ENCODE measurements at places on chromosomes 2 and 18.
A peak's percentile ranks its signal among the peaks of the same experiment; 100 is the strongest.

GRCh38 chr2:48221846-48222516, 308.0 kb upstream of the STON1 start:
- DNase-seq: no peak

GRCh38 chr2:25537526-25537925, 135.9 kb downstream of the DTNB start:
- DNase-seq: no peak

DNA sequence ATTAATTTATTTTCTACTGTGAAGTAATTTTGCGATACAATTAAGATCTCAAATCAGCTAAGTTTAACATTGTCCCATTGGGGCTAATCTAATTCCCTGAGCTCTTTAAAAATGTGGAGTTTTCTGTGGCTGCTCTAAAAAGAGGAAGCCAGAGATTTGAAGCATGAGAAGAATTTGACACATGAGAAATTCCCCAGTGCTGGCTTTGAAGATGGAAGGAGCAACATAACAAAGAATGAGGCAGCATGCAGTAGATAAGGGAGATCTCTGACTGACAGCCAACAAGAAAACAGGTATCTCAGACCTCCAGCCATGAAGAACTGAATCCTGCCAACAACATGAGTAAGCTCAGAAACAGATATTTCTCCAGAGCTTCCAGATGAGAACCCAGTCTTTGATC, 308.4 kb downstream of the ZNF804A start:
- DNase-seq: no peak

GRCh38 chr2:72934683-72935610, 17.6 kb downstream of the EMX1 start:
- no peak for DNase-seq

DNA sequence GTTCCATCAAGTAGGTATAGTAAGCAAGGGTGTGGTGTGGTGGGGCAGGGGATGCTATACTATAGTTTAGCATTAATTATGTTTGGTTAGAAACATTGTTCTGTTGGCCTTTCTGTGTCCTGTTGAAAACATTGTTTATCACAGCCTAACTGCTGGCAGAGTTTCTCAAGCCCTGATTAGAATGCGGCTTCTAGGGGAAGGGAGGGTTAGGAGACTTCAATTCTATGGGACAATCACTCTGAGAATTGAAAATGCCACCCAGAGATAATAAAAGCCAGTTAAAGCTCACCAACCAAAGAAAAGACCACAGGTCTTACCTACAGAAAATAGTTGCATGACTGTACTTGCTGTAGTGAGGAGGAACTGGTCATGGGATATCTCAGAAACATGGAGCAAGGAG, 19.9 kb upstream of the SMCHD1 start:
- DNase-seq: no peak

DNA sequence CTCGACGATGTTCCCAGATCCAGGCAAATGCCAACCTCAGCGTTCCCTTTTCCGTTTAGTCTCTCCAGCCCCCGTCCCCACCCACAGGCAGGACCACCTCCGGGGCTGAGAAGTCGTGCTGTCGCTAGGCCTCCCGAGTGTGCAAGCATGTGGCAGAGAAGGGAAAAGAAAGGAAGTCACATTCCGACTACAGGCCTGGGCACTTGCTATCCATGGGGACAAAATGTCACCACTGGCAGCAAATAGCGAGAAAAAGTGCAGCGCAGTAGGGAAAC, 420 bp downstream of the PIGN start:
- no peak for DNase-seq

DNA sequence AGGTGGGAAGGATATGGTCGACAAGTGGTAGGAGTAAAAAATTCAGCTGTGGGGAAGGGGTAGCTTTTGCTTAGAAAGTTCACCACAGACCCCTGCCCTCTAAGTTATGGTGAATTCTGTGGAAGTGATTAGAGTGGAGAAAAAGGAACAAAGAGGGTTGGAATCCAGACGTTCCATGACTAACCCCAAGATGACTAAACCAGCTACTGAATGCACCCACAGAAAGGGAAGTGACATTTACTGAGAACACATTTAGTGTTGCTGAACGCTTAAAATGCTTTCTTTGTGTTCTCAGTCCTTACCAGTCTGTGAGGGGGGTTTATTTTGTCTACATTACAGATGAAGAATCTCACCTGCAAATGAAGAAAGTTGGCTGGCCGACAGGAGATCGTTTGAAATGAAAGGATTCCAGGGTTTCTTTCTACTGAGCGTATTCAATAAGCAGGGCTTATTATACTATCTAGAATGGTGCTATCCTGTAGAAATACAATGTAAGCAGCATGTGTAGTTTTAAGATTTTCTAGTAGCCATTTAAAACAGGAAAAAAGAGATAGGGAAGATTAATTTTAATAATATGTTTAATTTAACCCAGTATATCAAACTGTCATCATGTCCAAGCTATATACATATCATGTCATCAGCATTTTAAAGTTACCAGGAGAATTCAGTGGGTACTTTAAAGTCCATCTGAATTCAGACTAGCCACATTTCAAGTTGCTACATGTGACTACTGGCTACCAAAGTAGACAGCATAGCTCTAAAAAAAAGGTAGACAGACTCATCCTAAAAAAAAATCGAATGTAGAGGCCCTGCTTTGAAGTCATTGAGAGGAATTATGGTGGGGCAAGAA, 60.1 kb downstream of the LIMS1 start:
- DNase-seq: no peak

DNA sequence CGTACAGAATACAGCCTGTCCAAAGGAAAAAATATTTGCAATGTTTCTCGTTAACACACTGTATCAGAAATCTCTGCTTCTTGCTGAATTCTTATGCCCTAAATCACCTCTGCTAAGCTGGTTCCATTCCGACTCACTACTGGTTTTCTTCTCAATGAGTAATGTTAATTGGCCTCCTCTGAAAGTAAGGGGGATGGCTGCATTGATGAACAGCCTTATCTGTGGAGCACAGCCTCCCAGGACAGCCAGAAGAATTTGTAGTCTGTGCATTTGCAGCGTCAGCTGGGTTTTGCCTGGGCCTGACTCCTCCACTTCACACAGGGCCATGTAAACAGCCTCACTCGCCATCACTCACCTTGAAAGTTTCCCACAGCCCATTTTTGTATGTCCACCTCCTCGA, 127.7 kb downstream of the RNF152 start:
- no peak for DNase-seq

GRCh38 chr2:172783165-172783898, 47.7 kb downstream of the RAPGEF4 start:
- DNase-seq: no peak

- no peak for DNase-seq
Measured at GRCh38 chr2:127051116-127052056, 55.6 kb downstream of the BIN1 start.

DNA sequence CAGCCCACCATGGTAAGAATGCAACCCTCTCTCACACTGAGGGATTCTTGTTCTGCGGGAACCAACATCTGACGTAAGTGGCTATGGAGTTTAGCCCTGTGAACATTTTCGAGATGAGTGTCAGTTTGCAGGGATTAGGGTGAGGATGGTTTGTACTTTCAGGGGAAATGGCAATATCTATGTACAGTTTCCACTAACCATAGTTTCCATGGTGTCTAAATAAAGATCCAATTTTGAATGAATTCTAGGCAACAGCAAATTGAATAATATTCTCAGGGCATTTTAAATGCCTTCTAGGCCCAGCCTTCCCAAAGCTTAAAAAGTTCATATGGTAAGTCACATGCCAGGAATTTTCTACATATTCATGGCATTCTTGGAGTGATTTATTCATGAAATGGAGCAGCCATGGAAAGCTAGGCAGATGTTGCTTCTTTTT, 105.4 kb upstream of the MMADHC start:
- DNase-seq: no peak

DNA sequence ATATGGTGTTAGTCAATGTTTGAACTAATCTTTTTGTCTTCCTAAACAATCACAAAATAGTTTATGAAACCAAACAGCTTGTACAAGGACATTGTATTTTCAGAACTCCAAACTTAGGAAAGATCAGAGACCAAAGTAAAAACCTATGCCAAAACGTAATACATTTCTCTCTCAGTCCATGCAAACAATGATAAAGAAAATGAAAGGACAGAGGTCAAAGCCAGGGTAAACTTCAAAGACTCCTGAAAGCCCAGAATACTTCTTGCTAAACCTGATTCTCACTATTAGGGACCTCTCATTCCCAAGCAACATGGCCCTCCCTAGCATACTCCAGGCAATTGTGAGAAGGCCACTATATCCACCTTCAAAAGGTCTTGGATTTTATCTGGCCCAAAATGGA, 105.1 kb upstream of the GALNT5 start:
- DNase-seq: no peak

DNA sequence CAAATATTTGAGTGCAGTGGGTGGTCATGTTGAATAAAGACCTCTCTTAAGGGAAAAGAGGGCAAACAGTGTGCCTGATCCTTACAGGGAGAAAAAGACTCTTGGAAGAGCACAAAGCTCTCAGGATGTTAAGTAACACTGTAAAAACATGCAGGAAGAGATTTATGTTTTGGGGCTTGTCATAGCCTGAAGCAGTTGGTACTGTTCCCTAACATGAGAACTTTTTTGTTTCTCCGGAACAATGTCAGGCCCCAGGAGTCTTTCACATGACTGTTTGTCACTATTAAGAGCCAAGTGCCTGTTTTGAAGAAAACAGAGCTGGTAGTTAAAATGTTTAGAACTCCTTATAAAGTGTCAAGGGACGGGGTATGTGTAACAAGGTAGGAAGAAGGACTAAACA, 83.7 kb upstream of the B3GNT2 start:
- DNase-seq: no peak

- DNase-seq: peak; percentile 24
Measured at GRCh38 chr2:6917761-6918421, 679 bp downstream of the RNF144A start.

DNA sequence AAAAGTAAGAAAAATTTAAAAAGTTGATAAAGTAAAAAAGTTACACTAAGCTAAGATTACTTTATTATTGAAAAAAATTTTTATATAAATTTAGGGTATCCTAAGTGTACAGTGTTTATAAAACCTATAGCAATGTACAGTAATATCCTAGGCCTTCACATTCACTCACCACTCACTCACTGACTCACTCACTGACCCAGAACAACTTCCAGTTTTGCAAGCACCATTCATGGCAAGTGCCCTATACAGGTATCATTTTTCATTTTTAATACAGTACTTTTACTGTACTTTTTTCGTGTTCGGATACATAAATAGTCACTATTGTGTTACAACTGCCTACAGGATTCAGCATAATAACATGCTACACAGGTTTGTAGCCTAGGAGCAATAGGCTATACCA, 8.9 kb upstream of the THUMPD2 start:
- no peak for DNase-seq

DNA sequence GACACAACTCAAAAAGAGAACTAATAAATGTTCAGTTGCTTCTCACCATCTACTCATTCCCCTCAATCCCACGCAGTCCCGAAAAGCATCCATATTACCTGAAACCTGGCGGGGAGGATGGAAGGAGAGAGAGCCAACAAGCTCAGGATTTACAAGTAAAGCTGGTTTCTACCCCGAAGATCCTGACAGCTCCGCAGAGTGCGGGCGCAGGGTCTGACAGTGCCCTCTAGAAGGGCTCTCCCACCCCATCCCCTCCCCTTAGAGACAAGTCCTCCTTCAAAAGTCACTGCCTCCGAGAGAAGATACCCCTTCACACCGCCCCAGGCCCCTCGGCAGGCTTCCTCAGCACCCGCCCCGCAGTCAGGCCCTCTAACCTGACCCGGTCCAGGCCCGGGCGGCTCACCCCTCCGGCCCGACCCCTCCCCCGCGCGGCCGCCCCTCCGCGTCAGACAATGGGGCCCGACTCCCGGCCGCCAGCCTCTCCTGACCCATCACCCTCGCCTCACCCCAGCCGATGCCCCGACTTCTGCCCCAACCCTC, 550 bp downstream of the RAB1A start:
- DNase-seq: no peak

- peak; percentile 62 for DNase-seq
Measured at GRCh38 chr2:161122772-161123530, 37.3 kb upstream of the TANK start.

- no peak for DNase-seq
Measured at GRCh38 chr2:10216677-10217488, 85.8 kb upstream of the HPCAL1 start.

GRCh38 chr2:37766106-37766505, 94.7 kb upstream of the CDC42EP3 start:
- no peak for DNase-seq

- DNase-seq: no peak
Measured at GRCh38 chr2:45145073-45145899, 136.0 kb upstream of the SIX2 start.

DNA sequence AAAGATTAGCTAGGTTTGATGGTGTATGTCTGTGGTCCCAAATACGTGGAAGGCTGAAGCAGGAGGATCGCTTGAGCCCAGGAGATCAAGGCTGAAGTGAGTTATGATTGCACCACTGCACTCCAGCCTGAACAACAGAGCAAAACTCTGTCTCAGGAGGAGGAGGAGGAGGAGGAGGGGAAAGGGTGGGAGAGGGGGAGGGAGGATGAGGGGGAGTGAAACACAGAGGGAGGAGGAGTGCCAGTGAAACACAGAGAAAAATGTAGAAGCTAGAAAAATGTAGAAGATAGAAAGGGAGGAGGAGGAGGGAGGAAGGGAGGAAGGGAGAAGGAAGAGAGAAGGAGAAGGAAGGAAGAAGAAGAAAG, 387.5 kb downstream of the MTX2 start:
- no peak for DNase-seq

GRCh38 chr18:11868230-11868629, 17.0 kb downstream of the CHMP1B start:
- DNase-seq: no peak

DNA sequence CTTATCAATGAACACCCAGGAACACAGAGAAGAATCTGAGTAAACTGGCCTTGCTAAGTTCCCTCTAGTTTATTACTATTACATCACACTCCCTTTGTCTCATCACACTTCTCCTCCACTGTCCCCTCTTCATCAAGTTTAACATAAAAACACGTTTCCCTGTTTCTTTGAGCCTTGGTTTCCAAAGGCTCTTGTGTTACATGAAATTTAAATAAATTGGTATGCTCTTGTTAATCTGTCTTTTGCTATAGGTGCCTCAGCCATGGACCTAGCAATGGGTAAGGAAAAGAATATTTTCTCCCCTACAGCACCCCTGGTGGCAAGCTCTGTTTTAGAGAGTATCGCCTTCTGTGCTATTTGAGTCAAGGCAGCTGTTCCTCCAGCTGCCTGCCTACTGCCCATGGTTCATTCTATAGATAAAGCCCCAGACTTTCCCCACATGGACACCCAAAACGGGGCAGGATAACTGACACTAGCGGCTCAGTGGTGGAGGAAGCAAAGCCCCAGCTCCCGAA, 31.8 kb downstream of the TGIF1 start:
- DNase-seq: peak; percentile 40

- no peak for DNase-seq
Measured at GRCh38 chr2:192216336-192216735, 21.6 kb upstream of the TMEFF2 start.

- no peak for DNase-seq
Measured at GRCh38 chr2:74092275-74092674, 55.4 kb downstream of the BOLA3 start.

- DNase-seq: no peak
Measured at GRCh38 chr2:127392133-127392827, 4.5 kb upstream of the MAP3K2 start.

GRCh38 chr18:48222118-48222517, 187.1 kb downstream of the ZBTB7C start:
- peak; percentile 47 for DNase-seq

- DNase-seq: no peak
Measured at GRCh38 chr2:37563375-37564015, 107.9 kb downstream of the CDC42EP3 start.

Data from activated CD4-positive, alpha-beta memory T cell treated with anti-CD3 and anti-CD28 coated beads for 36 hours (primary cell).